D721Med (cell line): ENCODE measurements at places on chromosomes 3 and 15.

- no peak for DNase-seq
These were observed 11.7 kb downstream of the TPM1 start for GRCh38 chr15:63054281-63054683.

- no peak for DNase-seq
These were observed 26.0 kb upstream of the BOC start for GRCh38 chr3:113185194-113185835.

DNA sequence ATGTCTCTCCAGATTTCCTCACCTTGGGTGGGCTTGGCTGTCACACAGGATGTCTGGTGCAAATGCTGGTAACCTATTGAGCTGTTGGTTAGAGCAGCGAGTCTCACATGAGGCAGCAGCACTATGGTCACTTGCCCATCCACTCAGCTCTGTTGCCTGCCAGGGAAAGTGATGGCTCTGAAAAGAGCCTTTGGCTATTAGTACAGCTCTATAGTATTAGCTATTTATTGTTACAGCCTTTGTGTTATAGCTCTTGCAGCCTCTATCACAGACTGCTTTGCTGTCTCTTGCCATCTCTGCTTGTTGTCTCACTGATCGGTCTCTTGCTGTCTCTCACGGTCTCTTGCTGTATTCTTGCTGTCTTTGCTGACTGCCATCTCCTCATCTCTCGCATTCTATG lies 114.3 kb downstream of the MFSD1 start:
- DNase-seq: no peak

DNA sequence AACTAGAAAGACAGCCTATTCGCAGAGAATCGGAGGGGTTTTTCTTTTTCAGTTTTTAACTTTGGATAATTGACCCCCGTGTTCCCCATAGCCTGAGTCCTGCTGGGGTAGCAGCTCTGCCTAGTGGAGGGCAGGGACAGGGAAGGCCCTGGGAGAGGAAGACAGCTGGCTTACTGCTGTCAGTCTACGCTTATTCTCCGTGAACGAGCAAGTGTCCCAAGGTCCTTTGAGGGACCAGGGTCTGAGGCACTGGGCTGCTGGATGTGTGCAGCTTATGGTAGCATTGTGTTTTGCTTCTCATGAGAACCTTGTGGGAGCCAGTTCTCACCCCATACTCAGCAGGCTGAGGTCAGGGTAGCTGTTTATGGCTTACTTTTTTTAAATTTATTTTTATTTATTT lies 3.0 kb downstream of the LIMD1 start:
- no peak for DNase-seq

DNA sequence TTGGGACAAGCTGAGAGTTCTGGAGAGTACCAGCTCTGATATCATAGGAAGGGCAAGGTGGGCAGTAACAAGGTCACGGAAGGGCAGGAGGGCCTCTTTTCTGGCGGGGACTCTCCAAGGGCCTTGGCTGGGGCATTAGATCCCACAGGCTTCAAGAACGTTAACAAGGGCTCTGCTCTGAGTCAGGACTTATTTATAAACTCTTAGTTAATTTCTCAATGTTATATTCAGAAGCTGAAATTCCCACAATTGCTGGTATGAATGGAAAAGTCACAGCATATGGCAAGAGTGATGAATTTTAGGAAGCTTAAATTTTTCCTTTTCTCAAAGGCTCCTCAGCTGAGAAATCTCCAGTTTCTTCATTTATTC lies 320.2 kb upstream of the TBC1D5 start:
- no peak for DNase-seq

DNA sequence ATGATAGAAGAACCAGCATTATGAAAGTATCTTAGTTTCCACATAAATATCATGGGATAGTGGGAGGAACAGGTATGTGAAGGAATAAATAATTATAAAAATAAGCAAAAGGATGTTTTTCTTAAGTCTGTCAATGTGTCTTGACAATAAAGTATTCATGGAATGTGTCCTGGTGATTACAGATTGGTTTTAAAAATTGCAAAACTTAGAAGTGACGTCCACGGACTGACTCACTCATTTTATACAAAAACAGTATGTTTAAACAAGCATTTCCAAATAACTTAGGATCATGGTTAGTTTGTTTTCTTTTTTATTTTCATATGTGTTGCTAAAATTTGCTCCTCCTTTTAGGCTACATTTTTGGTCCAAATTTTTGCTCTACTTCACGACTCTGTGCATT lies 687.0 kb upstream of the NECTIN3 start:
- no peak for DNase-seq

DNA sequence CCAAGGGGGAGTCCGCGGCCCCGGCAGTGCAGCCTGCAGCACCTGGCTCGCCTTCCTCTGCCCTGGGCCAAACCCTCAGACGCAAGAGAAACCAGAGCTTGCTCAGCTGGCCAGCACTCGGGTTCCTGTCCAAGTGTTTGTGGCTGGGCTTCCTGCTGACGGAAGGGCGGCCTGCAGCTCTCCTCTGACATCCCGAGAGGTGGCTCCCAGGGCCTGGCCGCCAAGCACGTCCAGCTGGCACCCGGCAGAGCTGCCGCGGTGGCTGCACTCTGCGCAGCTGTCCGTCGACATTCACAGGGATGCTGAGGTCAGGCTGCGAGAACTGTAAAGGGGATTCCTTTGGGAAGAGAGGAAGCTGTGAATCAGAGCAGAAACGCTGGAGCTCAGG lies 85.6 kb downstream of the CPN2 start:
- DNase-seq: peak; percentile 6

GRCh38 chr3:27220166-27220565 lies 149.0 kb downstream of the NEK10 start:
- no peak for DNase-seq

GRCh38 chr3:33942483-33943150 lies 144.2 kb downstream of the PDCD6IP start:
- no peak for DNase-seq

GRCh38 chr3:63961891-63962290 lies 49.7 kb upstream of the SCAANT1 start:
- no peak for DNase-seq

- no peak for DNase-seq
These were observed 5.0 kb downstream of the RARB start for GRCh38 chr3:25433106-25433505.

DNA sequence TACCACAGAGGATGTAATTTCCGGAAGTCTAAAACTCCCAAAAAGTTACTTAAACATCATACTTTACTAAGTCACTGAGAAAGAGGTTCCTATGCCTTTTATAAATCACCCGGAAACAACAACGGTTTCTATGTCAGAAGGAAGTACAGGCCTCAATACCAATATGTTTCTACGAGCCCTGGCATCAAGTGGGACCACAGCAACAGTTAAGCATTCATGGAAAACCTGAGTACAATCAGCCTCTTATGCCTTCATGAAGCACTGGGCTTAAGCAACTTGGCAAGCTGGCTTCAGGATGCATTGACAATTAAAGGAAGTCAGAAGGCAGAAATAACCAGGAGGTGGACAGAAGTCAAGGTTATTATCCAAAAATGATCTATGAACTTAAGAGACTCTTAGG lies 19.1 kb upstream of the B3GNT5 start:
- no peak for DNase-seq

DNA sequence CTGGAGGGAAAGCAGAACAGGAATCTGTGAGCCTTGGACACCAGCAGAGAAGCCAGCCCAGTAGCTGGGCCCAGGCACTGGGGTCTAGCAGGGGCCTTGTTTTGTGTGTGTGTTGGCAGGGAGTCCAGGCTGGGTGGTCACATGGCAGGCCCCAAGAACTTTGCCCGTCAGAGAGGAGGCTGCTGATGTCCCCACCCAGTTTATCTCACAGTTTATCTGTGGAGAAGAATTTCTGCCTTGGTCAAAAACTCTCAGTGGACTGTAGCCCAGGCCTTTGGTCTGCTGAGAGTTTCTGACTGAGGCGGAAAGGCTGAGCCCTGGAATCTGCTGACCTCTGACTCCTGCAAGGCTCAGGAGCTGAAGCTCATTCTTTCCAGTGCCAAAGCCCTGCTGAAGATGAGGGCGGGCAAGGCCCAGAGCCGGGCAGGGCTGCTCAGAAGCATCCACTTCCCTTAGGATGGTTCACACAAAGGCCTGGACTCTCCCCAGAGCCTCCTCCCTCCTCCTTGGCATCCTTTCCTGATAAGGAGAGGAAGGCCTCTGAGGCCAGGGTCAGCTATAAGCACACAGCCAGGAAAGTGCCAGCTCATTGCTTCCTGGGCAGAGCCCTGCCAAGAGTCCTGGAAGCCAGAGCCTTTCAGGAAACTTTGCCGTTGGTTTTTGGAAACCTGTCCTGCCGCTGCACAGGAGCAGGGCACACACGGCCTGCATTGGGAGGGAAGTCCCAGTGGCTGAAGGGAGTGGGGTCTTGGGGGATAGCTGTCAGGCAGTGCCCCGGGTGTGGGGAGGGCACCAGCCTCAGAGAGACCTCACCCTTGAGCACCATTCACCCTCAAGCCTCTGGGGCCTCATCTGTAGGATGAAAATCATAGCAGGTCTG lies 37.2 kb upstream of the SLCO2A1 start:
- DNase-seq: no peak

DNA sequence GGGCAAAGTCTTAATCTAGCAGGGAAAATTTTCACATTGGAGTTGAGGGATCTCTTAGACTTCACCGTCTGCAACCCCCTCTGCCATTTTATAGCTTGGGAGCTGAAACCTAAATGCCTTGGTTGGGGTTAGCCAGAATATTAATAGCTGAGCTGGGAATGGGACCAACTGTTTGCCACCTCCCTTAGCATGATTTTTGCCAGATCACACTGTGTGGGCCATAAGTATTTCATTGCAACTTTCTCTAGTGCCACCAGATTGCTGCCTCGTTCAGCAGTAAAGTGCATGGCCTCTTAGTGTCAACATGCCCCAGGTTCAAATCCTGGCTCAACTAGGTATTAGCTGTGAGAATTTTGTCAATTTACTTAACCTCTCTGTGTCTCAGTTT lies 55.9 kb upstream of the ABHD17C start:
- DNase-seq: no peak

GRCh38 chr3:183539811-183540210 lies 15.7 kb downstream of the KLHL6 start:
- no peak for DNase-seq

DNA sequence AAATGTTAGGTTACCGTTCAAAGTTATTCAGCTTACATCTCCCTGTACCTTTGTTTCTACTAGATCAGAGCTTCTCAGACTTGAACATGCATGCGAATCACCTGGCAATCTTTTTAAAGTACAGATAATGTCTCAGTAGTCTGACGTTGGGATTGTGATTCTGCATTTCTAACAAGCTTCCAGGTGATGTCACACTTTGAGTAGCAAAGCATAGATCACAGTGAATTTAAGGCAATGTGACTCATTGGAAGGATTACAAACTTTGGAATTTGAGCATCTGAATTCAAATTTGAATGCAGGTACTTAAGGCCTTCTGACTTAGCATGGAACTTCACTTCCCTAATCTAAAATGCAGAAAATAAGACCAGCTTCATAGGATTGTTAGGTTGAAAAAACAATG lies 10.8 kb upstream of the ZMAT3 start:
- no peak for DNase-seq
